Activated CD8-positive, alpha-beta T cell treated with anti-CD3 and anti-CD28 coated beads for 36 hours (primary cell): ENCODE measurements at places on chromosomes 1 and 21. TPM values are rescaled to one million over a fixed set of nuclear protein-coding genes. Genes with fewer than 3 reads are reported as not detected.

OR6N1 gene
- not detected for total RNA-seq

L1TD1 gene
- not detected for total RNA-seq

- DNase-seq, result no peak
These were observed 71.3 kb upstream of the NGF start for GRCh38 chr1:115409094-115410015.

DNA sequence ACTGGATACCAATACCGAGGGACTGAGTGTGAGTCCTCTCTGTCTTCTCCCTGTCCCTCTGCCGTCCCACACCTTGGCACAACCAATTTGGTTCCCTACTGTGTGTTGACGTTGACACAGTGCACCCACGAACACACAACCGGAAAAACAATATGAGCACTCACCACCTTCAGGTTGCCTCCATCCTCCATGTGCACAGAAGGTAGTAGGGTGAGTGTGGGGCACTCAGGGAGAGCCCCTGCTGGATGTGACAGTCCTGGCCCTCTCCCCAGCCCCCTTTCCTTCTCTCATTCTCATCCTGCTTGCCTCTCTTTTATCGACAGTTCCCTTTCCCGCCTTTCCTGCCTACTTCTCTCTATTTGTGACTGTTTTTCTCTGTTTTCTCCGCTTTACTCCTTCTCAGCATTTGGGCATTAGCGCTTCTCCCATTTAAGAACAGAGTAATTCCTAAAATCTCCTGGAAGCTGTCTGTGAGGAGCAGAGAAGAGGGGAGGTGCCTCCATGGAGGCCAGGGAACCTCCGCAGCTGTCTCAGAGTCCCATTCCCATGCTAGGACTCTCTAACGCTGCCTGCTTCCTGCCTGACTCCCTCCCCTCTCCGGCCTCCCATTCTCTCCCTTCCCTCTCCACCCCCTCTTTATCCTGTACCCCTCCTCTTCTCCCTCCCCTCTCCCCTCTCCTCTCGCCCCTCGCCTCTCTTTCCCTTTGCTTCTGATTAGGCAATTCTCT, 16.4 kb downstream of the CADM3 start:
- DNase-seq, result no peak

DNA sequence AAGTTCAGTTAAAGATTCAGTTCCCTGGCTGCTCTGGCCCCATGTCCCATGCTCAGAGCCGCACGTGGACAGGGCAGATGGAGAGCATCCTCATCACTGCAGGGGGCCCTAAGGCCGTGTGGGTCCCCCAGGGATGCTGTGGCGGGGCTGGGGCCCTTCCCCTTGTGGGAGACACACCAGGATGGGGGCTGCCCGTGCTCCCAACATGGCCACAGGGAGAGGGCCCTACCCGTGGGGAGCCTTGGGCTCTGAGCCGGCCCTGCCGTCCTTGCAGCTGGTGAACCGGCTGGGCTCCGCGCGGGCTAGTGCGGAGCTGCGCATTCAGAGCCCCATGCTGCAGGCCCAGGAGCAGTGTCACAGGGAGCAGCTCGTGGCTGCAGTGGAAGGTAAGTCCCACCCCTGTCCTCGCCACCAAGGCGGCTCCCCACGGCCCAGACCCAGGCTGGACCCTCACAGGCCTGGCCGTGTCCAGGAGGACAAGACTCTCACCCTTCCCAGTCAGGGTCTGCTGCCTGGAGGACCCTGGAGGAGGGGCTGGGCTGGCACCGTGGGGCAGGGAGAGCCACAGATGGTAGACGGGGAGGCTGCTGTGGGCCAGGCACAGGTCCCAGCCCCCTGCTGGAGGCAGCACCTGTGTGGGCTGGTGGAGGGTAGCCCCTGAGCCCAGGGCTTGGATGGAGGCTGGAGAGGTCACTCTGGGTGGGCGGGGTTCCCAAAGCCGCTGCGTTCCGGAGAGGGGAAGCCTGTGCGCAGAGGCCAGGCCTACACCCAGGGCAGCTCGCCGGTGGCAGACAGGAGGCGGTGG, 53.8 kb downstream of the TRIM11 start:
- no peak for DNase-seq
